ENCODE measurements at places on chromosomes 1 and 21. TPM values are rescaled to one million over a fixed set of nuclear protein-coding genes. Genes with fewer than 3 reads are reported as not detected.

DNA sequence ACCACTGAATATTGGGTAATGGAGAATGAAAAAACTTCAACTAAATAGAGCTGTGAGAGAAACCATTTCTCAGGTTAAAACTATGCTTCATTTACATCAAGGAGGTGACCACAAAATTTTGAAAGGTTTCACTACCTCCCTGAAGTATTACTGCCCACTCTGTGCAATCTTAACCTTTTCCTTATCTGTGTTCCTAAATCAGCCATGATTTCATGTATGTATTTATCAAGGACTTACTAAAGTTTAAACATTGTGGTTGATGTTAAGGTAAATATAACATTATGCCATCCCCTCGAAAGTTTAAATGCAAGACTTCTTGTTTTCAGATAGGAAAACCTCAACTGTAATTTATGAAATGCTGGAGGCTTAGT lies 84.4 kb downstream of the CLEC20A start:
- peak; percentile 2 for DNase-seq

GRCh38 chr1:219498666-219499065 lies 114.2 kb downstream of the ZC3H11B start:
- no peak for DNase-seq

- DNase-seq, result no peak
Observed at GRCh38 chr1:78958711-78959110, 47.8 kb downstream of the ADGRL4 start.

Gene NHLH2
- not detected for polyA plus RNA-seq

GRCh38 chr1:101089613-101090338 lies 64.2 kb upstream of the DPH5 start:
- no peak for DNase-seq

- DNase-seq, result no peak
Observed at GRCh38 chr1:53579221-53580008, 120.2 kb downstream of the DMRTB1 start.

DNA sequence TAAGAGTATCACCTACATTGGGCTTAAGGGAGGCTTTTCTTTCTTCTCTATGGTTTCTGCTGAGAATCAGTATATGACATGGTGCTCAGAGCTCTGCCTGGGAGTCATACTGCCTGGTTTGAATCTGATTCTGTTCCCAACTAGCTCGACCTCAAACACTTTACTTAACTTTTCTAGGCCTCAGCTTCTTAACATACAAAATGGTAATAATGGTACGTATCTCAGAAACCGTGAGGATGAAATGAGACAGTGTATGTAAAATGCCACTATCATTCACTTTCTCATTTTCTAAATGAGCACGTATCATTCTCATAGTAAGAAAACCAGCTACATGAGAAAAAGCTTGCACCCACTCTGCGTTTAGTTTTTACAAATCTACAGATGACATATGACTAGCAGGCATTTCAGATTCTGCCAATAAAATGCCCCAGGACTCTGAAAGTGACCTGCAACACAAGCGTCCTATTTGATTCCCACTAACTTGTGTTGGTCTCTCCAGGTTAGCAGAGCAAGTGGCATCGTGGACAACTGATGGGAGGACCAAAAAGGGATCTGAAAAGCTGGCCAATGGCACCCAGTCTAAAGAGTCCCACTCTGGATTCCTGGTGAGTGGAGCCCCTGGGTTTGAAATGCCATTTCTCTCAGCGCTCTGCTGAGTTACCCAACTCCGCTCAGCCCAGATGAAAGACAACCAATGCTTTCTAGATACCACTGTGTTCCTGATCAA lies 6.1 kb downstream of the CTNNBIP1 start:
- DNase-seq, result no peak

DNA sequence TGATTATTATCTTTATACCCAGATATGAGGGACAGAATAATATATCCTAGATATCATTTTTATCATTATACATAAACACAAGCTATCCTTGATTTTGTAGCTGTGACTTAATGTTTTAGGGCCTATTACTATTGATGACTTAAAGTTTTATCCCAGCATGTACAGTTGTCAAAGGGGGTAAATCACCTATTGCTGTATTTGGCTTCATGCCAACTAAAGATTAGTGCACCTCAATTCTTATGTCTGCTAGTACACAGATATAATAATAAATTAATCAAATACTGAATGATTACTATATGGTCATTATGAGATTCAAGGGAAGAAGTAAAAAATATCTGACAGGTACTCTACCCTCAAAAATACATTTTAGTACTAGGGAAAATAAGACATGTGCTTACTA lies 84.0 kb downstream of the SYT14 start:
- no peak for DNase-seq

DNA sequence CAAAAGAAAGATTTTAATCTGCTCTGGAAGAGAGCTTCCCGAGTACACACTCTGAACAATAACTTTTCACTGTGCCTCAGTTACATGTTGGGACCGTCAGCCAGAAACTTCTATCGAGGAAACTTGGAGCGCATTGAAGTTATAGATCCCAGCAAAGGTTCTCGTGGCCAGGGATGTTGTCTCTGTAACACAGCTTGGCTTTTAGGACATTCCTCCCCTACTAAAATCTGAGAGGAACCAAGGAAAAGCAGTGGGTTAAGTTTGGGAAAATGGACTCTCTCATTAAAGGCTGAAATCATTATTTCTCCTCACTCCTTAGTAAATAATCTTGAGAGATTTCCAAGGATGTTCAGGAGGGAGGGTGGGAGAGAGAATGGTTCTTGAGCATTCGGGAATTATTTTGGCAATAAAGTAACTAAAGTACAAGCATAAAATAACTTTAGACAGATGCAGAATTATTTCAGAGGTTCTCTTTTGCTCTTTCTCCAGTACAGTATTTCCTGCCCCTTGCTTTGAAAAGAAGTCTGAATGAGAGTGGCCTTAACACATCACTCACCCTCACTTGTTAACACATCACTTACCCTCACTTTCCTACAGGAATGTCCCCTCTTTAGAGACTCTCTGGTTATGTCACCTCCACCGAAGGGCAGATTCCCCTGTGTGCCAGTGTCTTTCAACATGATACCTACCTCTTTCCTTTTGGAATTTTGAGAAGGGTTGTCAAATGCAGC lies 1.8 kb upstream of the NFIA start:
- DNase-seq, result no peak

Gene CD1D
- polyA plus RNA-seq, result 4.6 TPM

Gene DIO1
- not detected for polyA plus RNA-seq

DNA sequence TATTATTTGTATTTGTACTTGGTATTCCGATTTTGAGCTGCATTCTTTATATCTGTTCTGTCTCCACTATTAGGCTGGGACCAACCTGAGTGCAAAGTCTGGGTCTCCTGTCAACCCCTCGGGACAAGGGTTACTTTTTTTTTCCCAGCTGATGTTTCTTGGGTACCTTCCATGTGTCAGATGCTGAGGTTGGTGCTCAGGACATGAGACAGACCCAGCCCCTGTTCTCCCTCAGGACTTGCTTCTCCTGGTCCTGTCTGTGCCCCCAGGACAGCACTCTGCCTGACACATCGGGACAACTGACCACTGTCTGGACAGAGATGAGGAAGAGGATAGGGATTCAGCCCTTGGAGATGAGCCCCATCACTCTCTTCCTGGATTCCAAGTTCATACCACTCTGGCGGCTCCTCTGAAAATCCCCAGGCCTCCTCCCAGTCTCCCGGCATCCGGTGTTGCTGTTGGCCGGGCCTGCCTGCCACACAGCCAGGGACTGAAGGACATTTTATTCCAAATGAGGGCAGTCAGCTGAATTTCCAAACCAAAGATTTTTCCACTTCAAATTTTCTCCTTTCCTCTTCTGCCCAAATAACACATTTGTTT lies 55.6 kb upstream of the FMOD start:
- no peak for DNase-seq

- DNase-seq, result no peak
Observed at GRCh38 chr1:86846164-86846647, 67.7 kb downstream of the SELENOF start.

Gene HNRNPCL1
- polyA plus RNA-seq, result not detected

- no peak for DNase-seq
Observed at GRCh38 chr1:176989754-176990153, 174.8 kb downstream of the ASTN1 start.

Gene CYP4A22
- not detected for polyA plus RNA-seq

Gene TDRD10
- polyA plus RNA-seq, result not detected

Gene REN
- not detected for polyA plus RNA-seq

DNA sequence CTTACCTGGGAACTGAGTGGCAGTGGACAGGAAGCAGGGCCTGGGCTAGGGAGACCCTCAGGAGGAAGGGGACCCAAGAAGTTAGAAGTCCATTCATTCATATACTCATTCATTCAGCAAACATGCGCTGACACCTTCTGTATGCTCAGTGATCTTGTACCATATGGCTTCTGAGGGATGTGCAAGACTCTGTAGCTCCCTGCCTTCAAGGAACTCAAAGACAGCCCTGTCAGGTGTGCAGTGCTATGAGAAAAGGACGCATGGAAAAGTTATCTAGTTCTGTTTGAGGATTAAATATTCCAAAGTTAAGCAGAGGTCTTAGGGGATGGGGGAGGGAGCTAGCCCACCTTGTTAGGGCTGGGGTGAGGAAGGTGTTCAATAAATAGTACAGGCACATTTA lies 12.5 kb downstream of the DMAP1 start:
- DNase-seq, result no peak

DNA sequence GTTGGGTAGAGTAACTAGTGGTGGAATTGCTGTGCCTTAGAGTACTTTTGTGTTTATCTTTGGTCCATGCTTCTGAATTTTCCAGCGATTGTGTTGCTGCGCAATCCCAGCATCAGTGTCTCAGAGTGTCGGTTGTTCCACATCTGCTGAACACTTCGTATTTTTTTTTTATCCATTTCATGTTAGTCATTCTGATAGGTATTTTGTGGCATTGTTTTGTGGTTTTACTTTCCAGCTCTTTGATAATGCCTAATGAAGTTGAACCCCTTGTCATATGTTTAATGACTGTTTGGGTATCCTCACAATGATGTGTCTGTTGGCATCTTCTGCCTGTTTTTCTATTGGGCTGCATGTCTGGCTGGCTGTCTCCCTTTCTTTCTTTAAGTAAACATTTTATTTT lies 13.6 kb downstream of the TUFT1 start:
- DNase-seq, result no peak

Measured in naive B cell (primary cell).